Hypothalamus (tissue), 51 donors: ENCODE measurements at places on chromosomes 5 and 9.

DNA sequence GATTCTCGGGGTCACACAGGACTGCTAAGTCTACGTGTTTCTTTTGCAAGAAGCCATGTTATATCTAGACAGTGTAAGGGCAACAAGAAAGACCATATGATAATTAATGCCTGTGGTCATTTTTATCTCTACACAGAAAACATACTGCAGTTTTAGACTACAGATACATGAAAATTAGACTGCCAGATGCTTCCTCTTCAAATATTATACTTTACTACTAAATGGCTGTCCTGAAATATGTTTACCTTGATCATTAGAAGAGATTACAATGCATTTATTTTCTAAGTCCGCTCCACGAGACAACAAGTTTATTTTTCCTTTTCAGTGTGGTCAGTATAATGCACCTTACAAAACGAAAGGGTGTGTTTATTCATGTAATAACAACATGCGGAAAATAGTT is 147.6 kb downstream of the KIAA0825 start:
- DNase-seq = no peak

GRCh38 chr9:35489313-35490154 is at the start of gene RUSC2:
Gene RUSC2 (plus strand): TSS chr9:35490111. CDS start chr9:35546522, 56,411 bp downstream.
- peak; percentile 75 for DNase-seq

DNA sequence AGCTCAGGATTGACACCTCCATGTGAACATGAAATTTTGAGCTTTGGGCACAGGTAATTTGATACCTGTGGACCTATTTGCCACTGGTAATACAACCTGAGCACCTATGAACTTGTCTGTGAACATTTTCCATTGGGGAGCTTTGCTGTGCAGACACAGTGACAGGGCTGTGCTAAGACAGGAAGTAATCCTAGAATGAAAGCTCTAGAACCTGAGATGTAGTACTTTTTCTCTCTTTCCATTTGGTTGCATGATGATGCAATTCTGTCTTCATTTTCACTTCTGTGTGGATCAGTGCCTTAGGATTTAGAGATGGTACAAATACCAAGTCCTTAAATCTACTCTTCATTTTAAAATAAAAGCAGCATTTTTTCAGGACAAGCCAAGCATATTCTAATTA is 216.9 kb downstream of the NR3C1 start:
- DNase-seq = no peak

- no peak for DNase-seq
Measured at GRCh38 chr5:35443803-35444595, 173.7 kb upstream of the SPEF2 start.

- DNase-seq = no peak
Measured at GRCh38 chr5:14190194-14191164, 47.3 kb downstream of the TRIO start.

GRCh38 chr5:73435759-73436534 is 12.6 kb downstream of the FOXD1 start:
- DNase-seq = no peak

DNA sequence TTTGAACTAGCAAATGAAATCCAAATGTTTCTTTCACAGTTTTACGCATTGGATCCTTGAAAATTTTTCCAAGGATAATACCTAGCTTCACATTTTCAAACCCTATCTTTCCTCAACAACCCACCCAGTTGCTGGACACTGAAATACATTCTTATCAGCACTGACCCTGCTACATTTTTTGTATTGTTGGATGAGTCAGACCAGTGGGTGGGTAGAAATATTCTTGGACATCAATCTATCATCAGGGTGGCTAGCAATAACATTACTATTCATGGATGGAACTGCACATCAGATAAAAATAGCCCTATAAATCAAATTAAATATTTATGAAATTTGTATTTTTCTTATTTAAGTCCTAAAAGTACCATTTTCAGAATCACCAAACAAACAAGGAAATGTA is 407.4 kb upstream of the IZUMO3 start:
- DNase-seq = no peak

GRCh38 chr9:16154521-16155078 is 601.8 kb downstream of the CCDC171 start:
- peak; percentile 7 for DNase-seq

DNA sequence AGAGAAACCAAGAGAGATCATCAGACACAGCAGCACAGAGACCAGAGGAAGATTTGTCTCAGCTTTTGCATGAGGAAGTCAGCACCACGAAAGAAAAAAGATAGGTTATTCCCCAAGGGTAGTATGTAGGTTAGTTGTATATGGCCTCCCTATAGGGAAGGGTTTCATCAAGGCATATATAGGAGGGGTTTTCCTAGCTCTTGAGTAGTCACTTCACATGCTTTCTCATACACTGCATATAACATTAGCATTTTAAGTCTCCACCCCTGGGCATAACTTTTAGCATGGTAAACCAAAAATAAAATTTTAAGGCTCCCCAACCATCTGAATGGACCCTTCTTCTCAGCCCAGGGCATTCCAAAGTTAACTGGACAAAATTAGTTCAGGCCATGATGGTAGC is 1571.6 kb upstream of the ACO1 start:
- no peak for DNase-seq

DNA sequence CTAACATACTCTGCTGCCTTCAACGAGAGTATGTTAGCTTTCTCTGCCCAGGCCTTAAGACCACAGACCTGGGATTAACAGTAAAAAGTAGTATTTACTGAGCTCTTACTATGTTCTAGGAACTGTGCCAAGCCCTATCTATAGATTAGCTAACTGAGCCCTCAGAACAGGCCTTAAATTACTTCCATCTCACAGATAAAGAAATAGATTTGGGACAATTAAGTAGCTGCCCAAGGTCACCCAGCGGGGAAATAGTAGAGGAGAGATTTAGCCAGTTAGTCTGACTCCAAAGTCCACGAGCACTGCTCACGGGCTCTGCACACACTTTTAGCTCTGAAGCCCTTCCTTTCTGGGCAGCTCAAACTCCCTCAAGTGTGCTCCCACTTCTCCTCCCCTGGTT is 64.5 kb upstream of the EQTN start:
- DNase-seq = no peak

DNA sequence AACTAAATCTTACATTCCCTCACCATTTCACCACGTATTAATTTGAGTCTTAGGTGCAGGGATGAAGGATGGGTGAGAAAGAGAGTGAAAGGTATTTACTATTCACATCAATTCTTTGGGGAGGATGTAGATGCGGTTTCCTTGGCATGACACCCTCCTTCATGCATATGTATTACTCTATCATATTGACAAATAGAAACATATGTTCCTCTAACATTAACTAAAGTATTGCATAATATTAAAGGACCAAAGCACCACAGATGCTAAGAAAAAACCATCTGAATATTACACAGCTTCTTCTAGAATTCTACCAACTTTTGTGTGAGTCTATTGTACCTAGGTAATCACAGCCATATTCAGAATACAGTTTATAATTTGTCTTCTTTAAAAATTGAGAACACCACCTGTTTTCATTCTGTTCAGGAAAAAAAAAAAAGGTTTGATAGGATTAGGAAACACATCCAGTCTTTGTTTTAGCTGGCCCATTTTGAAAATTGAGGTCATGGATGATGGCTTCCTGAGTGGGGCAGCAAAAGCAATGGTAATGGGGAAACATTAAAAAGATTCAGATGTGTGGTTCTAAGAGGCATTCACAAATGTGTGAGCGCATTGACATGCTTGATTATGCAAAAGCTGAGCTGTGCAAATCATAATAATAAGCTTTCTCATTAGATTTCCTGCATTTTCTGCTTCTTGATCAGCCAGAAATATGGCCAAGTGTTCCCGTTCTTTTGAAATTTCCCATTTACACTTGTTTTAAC is 1011.5 kb upstream of the NUDT12 start:
- no peak for DNase-seq

DNA sequence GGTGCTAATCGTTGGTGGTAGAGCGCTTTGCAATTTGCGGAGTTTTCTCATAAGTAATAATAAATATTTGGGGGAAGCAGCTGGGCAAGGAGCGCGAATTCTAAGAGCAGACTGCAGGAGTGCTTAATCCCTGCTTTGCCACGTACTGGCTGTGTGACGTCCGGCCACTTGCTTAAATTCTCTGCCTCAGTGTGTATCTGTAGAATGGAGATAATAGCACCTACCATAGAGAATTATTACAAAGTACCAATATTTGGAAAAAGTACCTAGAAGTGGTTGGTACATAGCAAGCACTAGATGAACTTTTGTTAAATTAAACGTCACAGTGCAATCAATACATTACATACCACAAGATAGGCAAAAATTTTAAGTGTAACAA is 598 bp upstream of the TMED7 start:
- no peak for DNase-seq

- DNase-seq = no peak
Measured at GRCh38 chr9:137026828-137027227, 1.2 kb downstream of the ABCA2 start.

- no peak for DNase-seq
Measured at GRCh38 chr5:74295676-74296075, 344.9 kb downstream of the ENC1 start.

GRCh38 chr5:59599729-59600128 is 293.8 kb downstream of the PDE4D start:
- no peak for DNase-seq

GRCh38 chr9:125652759-125653158 is 54.2 kb downstream of the MAPKAP1 start:
- no peak for DNase-seq

DNA sequence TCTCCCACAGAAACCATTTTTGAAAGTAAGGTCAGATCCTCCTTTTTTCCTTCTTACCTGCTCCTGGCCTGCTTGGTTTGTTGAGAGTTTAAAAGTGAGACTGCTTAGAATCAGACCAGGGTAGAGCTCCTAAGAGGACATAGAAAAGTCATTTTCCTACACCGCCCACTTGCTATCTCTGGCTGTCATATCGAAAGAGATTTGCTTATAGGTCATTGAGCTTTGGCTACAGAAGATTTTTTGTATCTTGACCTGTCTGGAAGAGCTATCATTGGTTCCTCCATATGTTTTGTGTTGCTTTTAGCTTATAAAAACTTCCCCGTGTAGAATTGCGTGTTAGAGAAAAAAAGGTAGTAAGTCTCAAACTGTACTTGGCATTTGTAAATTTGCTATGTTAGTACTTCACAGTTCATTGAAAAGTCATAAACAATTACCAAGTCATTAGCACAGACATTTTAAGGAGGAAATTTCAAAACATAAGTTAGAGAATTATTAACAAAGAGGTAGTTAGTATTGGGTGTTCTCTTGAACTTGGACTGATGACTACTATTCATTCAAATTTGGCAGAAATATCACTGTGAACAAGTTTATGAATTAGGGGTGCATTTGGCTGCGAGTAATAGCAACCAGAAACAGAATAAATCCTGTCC is 96.6 kb downstream of the MAN2A1 start:
- DNase-seq = no peak

- DNase-seq = no peak
Measured at GRCh38 chr5:81761270-81761669, 10.4 kb upstream of the SSBP2 start.

DNA sequence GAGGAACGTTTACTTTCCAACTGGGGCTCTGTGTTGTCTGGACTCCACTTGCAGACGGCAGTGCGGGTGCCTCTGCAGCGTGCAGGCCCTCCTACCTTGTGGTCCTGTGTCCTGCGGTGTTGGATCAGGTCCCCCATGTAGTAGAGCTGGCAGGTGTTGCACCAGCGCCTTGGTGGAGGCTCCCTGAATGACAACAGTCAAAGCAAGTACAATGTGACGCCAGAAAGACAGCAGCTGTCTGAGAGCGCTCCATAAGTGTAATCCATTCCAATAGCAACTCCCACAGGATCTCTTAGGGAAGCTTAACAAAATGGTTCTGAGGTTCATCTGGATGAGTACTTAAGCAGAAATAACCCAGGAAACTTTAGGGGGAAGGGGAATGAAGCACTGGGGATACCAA is 9.9 kb downstream of the BBLN start:
- DNase-seq = no peak

DNA sequence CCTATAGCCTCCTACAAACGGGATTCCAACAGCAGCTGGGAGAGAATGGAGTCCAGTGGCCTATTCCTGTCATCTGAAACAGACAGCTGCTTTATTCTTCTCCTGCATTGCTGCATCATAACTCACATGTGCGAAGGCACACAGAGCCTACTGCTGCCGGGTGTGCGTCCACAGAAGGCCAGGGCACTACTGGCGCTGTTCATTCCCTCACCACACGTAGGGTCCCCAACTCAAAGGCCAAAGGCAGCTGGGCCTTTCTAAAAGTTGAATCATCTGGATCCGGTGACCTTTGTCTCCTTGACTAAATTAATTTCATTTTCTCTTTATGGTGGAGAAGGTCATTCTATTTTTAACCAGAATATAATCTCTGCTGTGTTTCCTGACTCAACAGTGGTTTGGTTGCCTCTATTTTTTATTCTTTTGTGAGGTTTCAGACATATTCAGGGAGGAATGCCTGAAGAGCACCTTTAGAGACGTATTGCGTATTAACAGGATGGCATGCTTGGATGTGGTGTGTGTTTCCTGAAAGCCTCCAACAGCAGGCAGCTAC is 10.8 kb upstream of the SPATA24 start:
- no peak for DNase-seq

DNA sequence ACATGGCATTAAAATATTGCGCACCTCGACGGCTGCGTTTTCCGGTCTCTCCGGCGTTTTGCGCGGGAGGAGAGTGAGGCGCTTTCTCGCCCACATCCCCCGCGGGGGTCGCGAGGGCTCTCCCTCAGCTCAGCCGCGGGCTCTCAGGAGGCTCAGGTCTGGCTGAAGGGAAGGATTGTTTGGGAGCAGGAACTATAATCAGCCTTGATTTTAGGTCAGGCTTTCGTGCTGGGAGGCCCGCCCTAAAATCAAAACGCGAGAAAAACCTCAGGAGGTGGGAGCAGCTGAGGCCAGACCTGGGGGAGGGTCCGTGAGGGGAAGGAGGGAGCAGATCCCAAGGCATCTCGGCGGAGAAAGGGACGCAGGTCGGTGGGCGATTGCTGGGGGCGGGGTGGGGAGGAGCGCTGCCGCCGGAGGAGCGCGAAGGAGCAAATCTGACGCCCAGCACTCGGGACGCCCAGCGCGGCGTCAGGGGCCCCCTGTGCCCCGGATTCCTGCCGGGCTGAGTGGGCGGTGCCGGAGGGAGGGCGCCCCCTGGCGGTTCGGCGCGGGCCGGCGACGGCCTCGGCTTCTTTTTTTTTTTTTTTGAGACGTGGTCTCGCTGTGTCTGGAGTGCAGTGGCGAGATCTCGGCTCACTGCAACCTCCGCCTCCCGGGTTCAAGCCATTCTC is 18.7 kb upstream of the RNF130 start:
- peak; percentile 48 for DNase-seq

GRCh38 chr5:163670036-163670435 is 164.6 kb downstream of the MAT2B start:
- DNase-seq = no peak

DNA sequence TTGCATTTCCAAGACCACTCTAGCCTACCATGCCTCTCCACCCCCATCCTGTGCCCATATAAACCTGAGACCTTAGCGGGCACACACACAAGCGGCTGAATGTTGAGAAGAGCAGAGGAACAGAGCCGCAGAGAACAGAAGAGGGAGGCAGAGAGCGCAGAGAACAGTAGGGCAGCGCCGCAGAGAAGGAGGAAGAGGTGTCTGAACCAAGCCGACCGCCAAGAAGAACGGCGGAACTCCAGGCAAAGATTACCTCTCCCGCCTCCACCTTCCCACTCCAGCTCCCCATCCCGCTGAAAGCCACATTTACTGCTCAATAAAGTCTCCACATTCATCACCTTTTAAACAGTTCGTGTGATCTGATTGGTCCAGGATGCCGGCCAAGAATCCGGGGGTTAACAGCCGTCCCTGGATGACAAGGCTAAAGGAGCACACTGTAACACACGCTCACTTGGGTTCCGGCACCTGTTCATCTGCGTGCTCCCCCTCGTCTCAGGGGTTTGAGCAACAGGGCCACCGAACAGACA is 33.2 kb downstream of the GRIN3A start:
- DNase-seq = no peak
